ENCODE measurements at places on chromosomes 3 and 15. TPM values are rescaled to one million over a fixed set of nuclear protein-coding genes. Genes with fewer than 3 reads are reported as not detected.

DNA sequence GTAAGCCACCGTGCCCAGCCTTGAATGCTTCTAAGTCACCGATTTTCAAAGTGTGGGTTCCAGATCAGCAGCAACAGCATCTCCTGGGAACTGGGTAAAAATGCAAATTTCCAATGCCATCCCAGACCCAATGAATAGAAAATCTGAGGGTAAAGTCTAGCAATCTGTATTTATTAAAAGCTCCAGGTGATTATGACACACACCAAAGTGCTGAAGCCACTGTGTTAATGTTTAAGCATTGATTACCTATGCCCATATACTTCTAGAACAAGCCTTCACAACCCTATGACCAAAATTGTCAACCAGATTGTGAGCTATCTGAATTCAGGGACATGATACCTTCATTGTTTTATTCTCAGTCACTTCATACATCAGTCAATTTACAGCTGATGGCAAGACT is 86.5 kb downstream of the LRRFIP2 start:
- H3K27me3 ChIP-seq, result no peaks in the 10 kb centered on the region
- peaks cover 1% of the 10 kb centered on the region for H3K4me1 ChIP-seq
- DNase-seq, result no peak
- H3K27ac ChIP-seq, result no peak overlapping the region

DNA sequence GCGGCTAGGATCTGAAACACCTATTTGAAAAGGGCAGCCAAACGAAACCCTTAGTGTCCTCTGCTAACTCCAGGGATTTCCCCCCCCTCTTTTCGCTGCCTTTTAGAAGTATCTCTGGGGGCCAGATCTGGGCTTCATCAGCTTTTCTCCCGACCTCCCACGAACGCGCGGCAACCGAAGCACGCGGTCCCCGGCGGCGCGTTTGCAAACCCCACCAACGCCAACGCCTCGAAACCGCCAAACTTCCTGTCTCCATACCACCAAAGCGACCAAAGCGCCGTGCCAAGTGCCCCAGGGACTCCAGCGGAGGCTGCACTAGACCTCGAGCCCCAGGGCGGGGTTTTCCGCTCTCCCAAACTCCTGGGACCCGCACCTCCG is 155.8 kb upstream of the FRMD4B start:
- no peak overlapping the region for H3K27ac ChIP-seq
- no peak overlapping the region for H3K4me3 ChIP-seq
- no peaks in the 10 kb centered on the region for H3K36me3 ChIP-seq
- H3K27me3 ChIP-seq, result peaks cover 16% of the 10 kb centered on the region
- H3K4me1 ChIP-seq, result no peaks in the 10 kb centered on the region

Gene OIP5
- polyA plus RNA-seq, result 2.4 TPM

DNA sequence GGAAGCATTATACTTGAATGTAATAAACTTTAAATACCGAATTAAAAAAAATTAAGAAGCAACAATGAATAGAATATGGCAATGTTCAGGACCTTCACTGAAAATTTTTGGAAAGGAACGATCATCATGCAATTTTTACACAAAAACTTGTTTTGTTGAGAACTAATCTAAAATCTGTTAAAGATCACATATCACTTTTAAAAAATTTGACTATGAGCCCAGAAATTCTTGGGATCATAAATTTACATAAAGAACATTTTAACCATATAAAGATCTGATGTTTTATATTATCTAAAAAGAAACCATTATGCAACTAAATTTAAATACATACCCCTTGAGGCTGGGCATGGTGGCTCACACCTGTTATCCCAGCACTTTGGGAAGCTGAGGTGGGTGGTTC is 76.2 kb upstream of the MELTF start:
- no peak overlapping the region for H3K4me3 ChIP-seq
- DNase-seq, result no peak
- H3K36me3 ChIP-seq, result peaks cover 30% of the 10 kb centered on the region
- H3K4me1 ChIP-seq, result no peaks in the 10 kb centered on the region
- H3K27ac ChIP-seq, result no peak overlapping the region

DNA sequence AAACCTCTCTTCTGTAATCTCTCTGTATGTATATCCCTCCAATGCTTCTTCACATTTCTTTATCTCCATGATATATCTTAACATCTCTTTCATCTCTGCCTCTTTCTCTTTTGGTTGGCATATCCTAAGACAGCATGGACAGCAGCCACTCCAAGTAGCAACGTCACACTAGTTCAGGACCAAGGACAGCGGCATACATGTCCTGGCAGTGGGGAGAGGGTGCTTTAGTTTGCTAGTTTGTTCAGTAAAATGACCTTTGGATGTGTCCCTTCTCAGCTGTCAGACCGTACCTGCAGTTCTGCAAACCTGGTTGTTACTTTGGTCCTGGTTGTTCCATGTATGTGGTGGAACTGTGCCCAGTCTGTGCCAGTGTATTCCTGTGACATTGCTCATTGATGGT is 225.6 kb upstream of the ROPN1 start:
- no peak overlapping the region for H3K27ac ChIP-seq
- H3K36me3 ChIP-seq, result no peaks in the 10 kb centered on the region
- H3K27me3 ChIP-seq, result peaks cover 2% of the 10 kb centered on the region
- H3K4me1 ChIP-seq, result no peaks in the 10 kb centered on the region

Gene HYKK
- not detected for polyA plus RNA-seq

Data from immature natural killer cell (primary cell).